Effector memory CD8-positive, alpha-beta T cell (primary cell): ENCODE measurements at places on chromosomes 5 and 9.

- peak; percentile 52 for DNase-seq
Observed at GRCh38 chr5:54673523-54674225, 156.1 kb downstream of the SNX18 start.

- no peak for DNase-seq
Observed at GRCh38 chr5:65132386-65132785, 349.3 kb downstream of the ADAMTS6 start.

GRCh38 chr5:116395226-116395625, 179.4 kb downstream of the SEMA6A start:
- no peak for DNase-seq

DNA sequence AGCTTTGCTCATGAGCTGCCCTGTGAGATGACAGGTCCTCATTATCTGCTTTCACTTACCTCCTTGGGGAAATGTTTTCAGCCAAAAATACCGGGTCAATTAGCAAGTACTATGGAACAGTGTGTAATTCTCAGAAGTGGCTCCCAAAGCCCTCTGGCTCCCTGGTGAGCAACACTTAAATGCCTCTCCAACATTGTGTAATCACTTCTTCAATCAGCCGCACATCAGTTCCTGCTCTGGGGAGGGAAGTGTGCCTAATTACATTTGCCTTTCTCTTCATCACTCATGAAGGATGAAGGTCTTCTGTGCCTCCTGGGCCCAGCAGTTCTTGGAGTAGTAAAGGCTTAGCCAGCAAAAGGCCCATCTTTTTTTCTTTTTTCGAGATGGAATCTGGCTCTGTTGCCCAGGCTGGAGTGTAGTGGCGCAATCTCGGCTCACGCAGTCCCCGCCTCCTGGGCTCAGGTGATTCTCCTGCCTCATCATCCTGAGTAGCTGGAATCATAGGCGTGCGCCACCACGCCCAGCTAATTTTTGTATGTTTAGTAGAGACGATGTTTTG, 23.1 kb downstream of the NIM1K start:
- no peak for DNase-seq

DNA sequence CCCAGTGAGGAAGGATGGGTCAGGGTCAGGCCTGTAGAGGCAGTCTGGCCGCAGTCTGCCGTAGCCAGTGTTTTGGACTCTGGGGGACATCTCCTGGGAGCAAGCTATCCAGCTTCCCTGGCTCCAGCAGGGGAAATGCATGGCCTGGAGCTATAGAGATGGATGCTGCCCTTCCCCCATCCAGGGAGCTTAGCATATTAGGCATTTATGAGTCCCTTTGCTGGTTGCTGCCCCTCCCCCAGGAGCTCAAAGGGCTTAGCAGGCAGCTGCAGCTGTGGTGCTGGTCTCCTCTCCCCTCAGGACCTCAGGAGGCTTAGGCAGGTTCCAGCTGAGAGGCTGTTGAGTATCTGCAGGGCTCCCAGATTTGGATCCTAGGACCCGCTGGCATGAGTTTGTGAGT, 1158.7 kb downstream of the DTWD2 start:
- DNase-seq: no peak

- no peak for DNase-seq
Observed at GRCh38 chr5:160357394-160357793, 13.0 kb downstream of the C1QTNF2 start.

GRCh38 chr9:4344946-4345345, 45.1 kb upstream of the GLIS3 start:
- DNase-seq: peak; percentile 27
